Neural crest cell (in vitro differentiated cells): ENCODE measurements at places on chromosomes 2 and 18. TPM values are rescaled to one million over a fixed set of nuclear protein-coding genes. Genes with fewer than 3 reads are reported as not detected.

- no peaks in the 10 kb centered on the region for H3K27me3 ChIP-seq
- H3K27ac ChIP-seq: no peak overlapping the region
- H3K4me1 ChIP-seq: no peaks in the 10 kb centered on the region
- no peaks in the 10 kb centered on the region for H3K36me3 ChIP-seq
- no peak overlapping the region for H3K4me3 ChIP-seq
Measured at GRCh38 chr2:129734343-129735034, 245.0 kb upstream of the RAB6C start.

Gene PLEKHH2
- total RNA-seq: 1.9 and 2.1 TPM in 2 replicates

GRCh38 chr2:189834059-189834458, 49.8 kb downstream of the PMS1 start:
- no peak for DNase-seq
- H3K4me3 ChIP-seq: no peak overlapping the region
- H3K27ac ChIP-seq: no peak overlapping the region
- peaks cover 13% of the 10 kb centered on the region for H3K4me1 ChIP-seq
- no peaks in the 10 kb centered on the region for H3K27me3 ChIP-seq

GRCh38 chr2:2059199-2059598, 271.9 kb downstream of the MYT1L start:
- no peak overlapping the region for H3K27ac ChIP-seq
- H3K4me3 ChIP-seq: no peak overlapping the region
- DNase-seq: no peak
- peaks cover 7% of the 10 kb centered on the region for H3K4me1 ChIP-seq
- H3K36me3 ChIP-seq: peaks cover 4% of the 10 kb centered on the region

Gene HOXD11
- total RNA-seq: not detected in 2 replicates

- no peak overlapping the region for H3K27ac ChIP-seq
- H3K27me3 ChIP-seq: no peaks in the 10 kb centered on the region
- H3K4me3 ChIP-seq: no peak overlapping the region
- peaks cover 9% of the 10 kb centered on the region for H3K36me3 ChIP-seq
- H3K4me1 ChIP-seq: no peaks in the 10 kb centered on the region
Measured at GRCh38 chr2:202529389-202529788, 105.4 kb upstream of the FAM117B start.

Gene LYG1
- total RNA-seq: 1.7 and 1.9 TPM in 2 replicates

- no peaks in the 10 kb centered on the region for H3K36me3 ChIP-seq
- no peaks in the 10 kb centered on the region for H3K4me1 ChIP-seq
- H3K27ac ChIP-seq: no peak overlapping the region
- no peak overlapping the region for H3K4me3 ChIP-seq
- H3K27me3 ChIP-seq: no peaks in the 10 kb centered on the region
- no peak for DNase-seq
Measured at GRCh38 chr2:220550995-220551700, 923.7 kb downstream of the SLC4A3 start.

- H3K27me3 ChIP-seq: no peaks in the 10 kb centered on the region
- no peak overlapping the region for H3K27ac ChIP-seq
- H3K36me3 ChIP-seq: peaks cover 3% of the 10 kb centered on the region
- H3K4me1 ChIP-seq: no peaks in the 10 kb centered on the region
- H3K4me3 ChIP-seq: no peak overlapping the region
Measured at GRCh38 chr2:12032398-12032797, 286.0 kb downstream of the LPIN1 start.

DNA sequence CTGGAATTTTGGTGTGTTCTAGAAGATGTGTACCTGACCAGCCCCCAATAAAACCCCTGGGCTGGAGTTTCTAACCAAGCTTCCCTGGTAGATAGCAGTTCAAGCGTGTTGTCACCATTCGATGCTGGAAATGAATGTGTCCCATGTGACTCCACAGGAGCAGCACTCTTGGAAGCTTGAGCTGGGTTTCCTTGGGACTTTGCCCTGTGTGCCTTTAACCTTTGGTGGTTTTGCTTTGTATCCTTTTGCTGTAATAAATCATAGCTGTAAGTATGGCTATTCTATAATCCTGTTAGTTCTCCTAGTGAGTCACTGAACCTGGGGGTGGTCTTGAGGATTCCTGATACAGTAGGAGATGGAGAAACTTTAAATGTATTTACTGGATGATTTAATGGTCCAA, 65.2 kb downstream of the KLHL14 start:
- no peaks in the 10 kb centered on the region for H3K36me3 ChIP-seq
- no peak overlapping the region for H3K27ac ChIP-seq
- no peaks in the 10 kb centered on the region for H3K4me1 ChIP-seq

DNA sequence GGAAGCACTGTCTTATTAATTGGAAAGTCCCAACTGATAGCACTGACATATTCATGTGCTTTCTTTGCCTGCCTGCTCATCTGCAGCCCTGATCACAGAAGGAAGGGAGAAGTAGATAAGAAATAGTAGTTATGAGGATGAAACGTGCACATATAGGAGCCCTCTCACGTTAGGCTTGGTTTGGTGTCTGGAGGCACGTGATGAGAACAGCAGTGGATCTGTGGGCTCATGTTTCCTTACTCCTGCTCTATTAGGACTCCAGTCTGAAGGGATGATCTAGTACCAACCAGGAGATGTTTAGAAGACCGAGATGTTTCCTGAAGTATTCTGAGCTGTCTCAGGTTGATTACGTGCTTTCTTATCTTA, 84.9 kb downstream of the MAP4K4 start:
- no peak for DNase-seq
- H3K27me3 ChIP-seq: no peaks in the 10 kb centered on the region
- no peak overlapping the region for H3K4me3 ChIP-seq
- no peaks in the 10 kb centered on the region for H3K36me3 ChIP-seq
- peaks cover 65% of the 10 kb centered on the region for H3K4me1 ChIP-seq

Gene MEIS1
- 101 and 107 TPM in 2 replicates for total RNA-seq

DNA sequence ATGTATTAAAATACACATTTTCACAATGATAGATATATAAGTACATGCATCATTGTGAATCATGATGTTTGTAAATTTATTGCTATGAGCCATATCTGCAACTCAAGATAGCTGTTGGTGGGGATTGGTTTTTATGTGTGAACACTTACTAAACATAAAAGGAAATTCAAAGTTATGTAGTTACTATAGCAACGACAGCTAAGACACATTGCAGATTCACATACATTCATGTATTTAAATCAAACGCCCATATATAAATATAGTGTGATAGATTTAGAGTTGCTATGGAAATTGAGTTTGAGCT, 65.6 kb downstream of the MAPRE2 start:
- H3K4me3 ChIP-seq: no peak overlapping the region
- no peaks in the 10 kb centered on the region for H3K4me1 ChIP-seq
- no peaks in the 10 kb centered on the region for H3K27me3 ChIP-seq
- H3K27ac ChIP-seq: no peak overlapping the region

Gene LBX2
- total RNA-seq: 0.28 TPM in 1 of 2 replicates, not detected in the other

- H3K27ac ChIP-seq: no peak overlapping the region
- no peak overlapping the region for H3K4me3 ChIP-seq
- no peaks in the 10 kb centered on the region for H3K4me1 ChIP-seq
- H3K36me3 ChIP-seq: peaks cover 3% of the 10 kb centered on the region
- H3K27me3 ChIP-seq: no peaks in the 10 kb centered on the region
Measured at GRCh38 chr2:121153516-121153915, 131.5 kb downstream of the TFCP2L1 start.

Gene EDAR
- total RNA-seq: not detected in 2 replicates
